ENCODE measurements at places on chromosomes 1 and 21. TPM values are rescaled to one million over a fixed set of nuclear protein-coding genes. Genes with fewer than 3 reads are reported as not detected.

Gene AQP10
- not detected for total RNA-seq

Gene NGF
- not detected for total RNA-seq

Gene LMX1A
- total RNA-seq = not detected

Gene UBIAD1
- total RNA-seq = 30.8 TPM

All from activated CD8-positive, alpha-beta T cell treated with anti-CD3 and anti-CD28 coated beads, Interleukin-2, amount 10 ng/mL, durations not matched to agents 7 days and 5 days (primary cell).